ENCODE measurements at places on chromosomes 7 and 10. TPM values are rescaled to one million over a fixed set of nuclear protein-coding genes. Genes with fewer than 3 reads are reported as not detected.
A peak's percentile ranks its signal among the peaks of the same experiment; 100 is the strongest.

GRCh38 chr10:132906836-132907235 is 35.5 kb downstream of the CFAP46 start:
- no peak for DNase-seq

- no peak for DNase-seq
These were observed 79.5 kb downstream of the EEPD1 start for GRCh38 chr7:36232555-36232954.

DNA sequence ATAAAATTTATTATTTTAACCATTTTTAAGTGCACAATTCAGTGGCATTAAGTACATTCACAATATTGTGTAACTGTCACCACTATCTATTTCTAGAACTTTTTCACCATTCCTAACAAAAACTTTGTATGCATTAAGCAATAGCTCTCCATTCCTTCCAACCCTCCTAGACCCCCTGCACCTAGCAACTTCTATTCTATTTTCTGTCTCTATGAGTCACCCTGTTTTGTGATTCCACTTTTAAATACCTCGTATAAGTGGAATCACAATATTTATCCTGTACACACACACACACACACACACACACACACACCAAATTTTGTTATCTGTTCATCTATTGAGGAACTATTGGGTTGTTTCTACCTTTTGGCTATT is 89.2 kb downstream of the ARID5B start:
- DNase-seq, result no peak

GRCh38 chr7:4842319-4843064 is 19.3 kb downstream of the PAPOLB start:
- no peak for DNase-seq

DNA sequence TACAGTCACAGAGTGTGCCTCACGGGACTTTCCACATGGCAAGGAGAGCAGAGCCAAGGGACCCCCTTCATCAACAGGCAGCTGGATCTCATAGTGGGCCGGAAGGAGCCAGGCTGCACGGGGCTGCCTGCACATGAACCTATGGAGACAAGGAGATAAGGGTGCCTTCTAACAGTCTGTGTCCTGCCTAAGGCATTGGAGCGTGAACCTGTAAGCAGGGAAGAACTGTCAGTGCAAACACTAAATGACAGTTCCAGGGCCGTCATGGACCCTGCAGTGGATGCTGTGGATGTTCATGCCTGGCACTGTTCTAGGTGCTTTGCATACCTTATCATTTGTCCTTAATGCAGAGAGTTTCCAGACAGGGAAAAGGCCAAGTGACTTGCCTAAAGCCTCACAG is 85.9 kb downstream of the WIPF3 start:
- DNase-seq, result no peak

DNA sequence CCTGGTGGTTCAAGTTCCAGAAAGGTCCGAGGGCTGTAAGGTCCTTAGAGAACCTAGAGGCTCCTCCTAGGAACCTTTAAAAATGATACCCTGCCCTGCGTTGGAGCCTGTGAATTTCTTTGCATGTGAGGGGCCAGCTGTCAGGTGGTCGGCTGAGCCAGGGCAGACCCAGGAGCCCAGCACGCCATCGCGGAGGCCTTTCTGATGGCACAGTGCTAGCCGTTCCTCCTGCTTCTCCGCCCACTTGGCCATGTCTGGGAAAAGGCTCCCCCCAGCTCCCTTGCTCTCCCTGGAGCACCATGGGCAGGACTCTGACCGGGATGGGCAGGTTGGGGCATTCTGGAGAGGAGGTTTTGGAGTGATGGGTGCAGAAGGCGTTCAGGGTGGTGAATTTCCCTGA is 7.6 kb downstream of the ZNF316 start:
- DNase-seq, result no peak

DNA sequence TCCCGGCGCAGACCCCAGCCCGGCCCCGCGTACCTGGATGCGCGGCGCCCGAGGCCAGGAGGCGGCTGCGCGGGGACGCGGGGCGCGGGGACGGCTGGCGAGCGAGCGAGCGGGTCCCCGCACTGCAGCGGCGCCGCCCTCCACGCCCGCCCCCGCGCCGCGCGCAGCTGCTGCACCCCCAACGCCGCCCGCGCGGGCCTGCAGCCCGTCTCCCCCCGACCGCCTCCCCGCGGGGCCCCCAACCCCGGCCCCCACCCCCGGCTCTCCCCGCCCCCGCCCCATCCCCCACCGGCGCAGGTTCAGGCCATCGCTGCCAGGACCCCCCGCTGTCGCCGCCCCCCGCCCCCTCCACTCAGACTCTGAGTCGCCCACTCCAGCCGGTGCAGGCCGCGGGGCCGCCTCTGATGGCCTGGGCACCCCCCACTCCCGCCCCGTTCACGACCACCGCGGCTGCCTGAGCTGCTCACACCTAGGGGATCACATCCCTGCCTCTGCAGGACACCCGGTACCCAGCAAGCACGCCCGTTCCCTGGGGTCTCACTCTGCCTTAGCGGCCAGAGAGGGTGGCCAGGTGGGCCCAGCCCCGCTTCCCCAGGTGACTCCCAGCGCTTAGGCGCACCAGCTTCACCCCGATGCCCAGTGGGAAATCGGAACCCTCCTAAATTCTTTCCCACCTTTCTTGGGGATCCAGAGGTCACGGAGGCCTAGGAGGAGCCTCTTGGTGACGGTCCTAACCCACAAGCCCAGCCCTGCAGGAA is 13.9 kb upstream of the DNAAF5 start:
- no peak for DNase-seq

DNA sequence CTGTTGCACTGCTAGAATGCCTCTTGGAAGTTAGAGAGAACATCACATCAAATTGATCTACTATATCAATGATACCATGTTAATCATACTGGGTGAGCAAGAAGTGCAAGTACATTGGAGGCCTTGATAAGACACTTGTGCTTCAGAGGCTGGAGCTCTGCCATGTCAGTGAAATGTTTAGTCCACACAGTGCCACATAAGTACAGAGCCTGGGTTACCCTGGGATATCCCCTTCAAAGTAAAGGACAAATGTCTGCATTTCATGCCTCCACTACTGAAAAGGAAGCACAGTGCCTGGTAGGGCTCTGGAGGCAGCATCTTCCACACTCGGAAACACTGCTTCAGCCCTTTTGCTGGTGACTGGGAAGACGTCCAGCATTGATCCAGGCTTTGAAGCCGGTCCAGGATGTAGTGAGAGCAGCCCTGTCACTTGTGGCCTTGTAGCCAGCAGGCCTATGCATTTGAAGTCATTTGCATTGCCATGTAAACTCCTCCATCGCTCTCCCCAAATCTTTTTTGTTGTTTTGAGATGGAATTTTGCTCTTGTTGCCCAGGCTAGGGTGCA is 15.7 kb upstream of the STN1 start:
- no peak for DNase-seq

- DNase-seq, result no peak
These were observed 53.8 kb upstream of the AGK start for GRCh38 chr7:141497391-141497790.

DNA sequence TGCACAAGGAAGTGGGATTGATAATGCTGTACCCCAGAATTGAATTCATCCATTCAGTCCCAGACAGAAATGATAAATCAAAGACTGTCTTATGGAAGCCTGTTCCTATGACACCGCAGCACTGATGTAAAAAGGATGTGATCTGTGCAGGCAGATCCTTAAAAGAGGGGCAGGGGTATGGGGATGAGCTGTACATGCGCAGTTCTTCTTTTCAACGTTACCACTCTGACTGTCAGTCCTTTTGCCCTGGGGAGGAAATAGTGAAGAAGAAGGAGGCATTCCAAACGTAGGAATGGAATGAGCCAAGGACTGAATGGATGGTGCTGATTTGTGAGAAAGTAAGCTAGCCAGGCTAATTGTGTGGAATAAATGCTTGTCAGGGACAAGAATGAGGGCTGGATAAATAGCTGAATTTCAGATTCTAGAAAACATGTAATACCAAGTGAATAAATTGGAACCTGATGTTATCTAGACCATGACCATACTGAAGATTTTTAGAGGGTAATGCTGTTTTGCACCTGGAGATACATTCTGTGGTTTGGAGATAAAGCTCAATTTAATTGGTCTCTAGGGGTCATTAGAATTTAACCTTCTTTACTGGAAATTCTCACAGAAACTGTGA is 509.3 kb downstream of the SORCS3 start:
- no peak for DNase-seq

- DNase-seq, result no peak
These were observed 26.1 kb downstream of the LRRTM3 start for GRCh38 chr10:66951896-66952295.

DNA sequence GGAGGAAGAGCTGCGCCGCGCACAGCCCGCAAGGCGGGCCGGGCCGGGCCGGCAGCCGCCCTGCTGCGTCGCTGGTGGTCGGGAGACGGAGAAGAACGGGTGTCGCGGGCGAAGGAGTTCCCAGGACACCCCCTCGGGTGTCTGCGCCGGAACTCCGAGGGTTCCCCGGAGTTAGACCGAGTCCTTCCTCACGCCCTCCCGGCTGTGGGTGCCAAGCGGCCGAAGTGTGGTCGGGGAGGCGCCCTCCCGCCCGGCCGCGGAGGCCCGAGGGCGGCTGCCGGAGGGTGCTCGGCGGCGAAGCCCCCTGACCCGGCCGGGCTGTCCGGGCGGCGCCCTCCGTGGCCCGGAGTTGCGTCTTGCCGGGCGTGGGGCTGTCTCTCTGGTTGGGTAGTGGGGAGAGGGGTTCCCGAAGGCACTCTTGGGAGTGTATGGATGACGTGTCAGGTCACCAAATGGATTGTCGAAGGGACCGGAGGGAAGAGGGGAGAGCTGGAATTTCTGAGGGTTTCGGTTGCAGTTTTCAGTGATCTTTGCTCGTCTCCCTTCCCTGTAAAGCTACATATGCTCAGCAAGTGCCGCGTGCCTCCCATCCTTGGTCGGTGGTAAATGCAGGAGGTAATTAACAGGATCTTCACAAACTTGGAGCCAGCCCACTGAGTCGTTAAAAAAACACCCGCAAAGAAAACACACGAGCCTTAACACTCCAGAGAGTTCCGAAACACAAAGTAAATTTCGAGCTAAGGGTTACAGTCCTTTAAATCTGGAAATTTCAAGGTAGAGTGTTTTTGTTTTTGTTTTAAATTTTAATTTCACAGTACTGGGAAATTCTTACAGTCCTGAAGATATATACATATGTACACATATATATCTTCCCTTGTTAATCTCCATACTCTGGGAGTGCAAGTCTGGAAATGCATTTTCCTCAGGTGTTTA is 871 bp downstream of the ST7 start:
- peak; percentile 85 for DNase-seq

GRCh38 chr7:84042110-84042539 is 152.5 kb downstream of the SEMA3A start:
- no peak for DNase-seq

DNA sequence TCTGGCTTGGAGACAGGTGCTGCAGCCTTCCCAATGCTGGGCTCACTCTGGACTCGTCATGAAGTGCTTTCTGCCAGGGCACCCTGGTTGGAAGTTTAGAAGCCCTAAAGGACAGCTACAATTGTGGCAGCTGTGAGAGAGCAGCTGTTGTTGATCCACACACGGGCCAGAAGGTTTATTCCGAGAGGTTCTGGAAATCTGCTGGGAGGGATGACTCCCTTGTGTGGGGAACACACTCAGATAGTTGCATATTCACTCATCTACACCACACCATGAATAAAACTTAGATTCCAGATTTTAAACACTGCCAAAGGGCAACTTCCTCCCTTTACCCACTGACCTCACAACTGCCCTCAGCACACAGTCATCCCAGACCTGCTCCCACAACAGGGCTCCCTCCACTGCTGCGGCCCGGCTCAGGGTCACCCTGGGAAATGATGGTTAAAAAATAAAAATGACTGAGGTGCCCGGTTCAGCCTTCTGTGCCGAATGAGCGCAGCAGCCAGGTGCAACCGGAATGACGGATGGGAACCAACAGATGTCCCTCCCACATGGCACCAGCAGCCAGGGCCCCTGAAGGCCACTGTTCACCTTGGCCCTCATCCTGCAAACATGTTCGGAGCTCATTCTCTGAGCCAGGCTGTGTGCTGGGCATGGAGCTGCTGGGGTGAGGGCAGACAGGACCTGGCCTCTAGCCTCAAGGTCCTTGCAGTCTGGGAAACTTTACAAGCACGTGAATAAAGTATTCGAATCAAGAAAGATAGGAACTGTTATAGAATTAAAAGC is 40.2 kb downstream of the ASB13 start:
- DNase-seq, result no peak

GRCh38 chr10:129675027-129675769 is 208.2 kb downstream of the MGMT start:
- DNase-seq, result no peak

- DNase-seq, result no peak
These were observed 115.7 kb upstream of the RET start for GRCh38 chr10:42960991-42961795.

GRCh38 chr10:103789771-103790201 is 65.6 kb downstream of the SH3PXD2A start:
- no peak for DNase-seq

GRCh38 chr10:649798-650440 is 39.5 kb downstream of the DIP2C start:
- DNase-seq, result no peak

DNA sequence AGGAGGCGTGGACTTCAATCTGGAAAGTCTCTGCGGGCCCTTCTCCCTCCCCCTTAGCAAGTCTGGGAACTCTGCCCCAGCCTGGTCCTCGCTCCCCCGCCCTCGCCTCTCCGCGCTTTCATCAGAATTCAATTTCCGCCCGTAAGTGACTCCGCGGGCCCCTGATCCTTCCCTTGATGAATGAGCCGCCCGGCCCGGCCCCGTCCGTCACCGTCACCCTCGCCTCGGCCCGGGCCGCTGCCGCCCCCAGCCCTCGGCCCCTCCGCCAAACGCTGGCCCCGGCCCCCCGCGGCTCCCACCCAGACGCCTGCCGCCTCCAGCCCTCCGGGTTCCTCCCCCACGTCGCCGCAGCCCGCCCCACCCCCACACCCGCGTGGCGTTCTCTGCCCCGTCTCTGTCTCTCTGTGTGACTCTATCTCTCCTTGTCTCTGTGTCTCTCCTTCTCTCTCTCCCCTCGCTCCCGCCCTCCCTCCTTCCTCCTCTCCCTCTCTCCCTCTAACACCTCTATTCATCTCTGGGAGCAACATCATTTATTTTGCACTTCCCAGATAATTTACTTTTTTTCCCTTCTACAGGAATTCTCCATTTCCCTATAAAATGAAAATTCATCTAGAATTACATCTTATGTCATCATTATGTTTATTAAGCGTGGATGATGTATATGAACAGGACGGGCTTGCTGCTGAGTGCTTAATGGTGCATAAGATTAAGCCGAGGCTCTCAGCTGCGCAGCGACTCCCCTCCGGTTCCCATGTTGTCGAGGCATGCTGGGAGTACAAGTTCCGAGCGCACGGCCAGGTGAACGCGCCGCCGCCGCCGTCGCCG is 91.2 kb upstream of the PAX2 start:
- DNase-seq, result no peak

GRCh38 chr10:120605410-120605809 is 148.4 kb downstream of the PLPP4 start:
- DNase-seq, result no peak

The WIPF3 gene
- 2.1 TPM for total RNA-seq

The GRK5 gene
- total RNA-seq, result 73.8 TPM

The SMNDC1 gene
- 34.2 TPM for total RNA-seq

The NUTM2E gene
- total RNA-seq, result not detected

The PLAU gene
- total RNA-seq, result 35.4 TPM

The SLC39A12 gene
- 0.32 TPM for total RNA-seq

The CCDC172 gene
- total RNA-seq, result not detected
